Activated T-cell treated with anti-CD3 and anti-CD28 coated beads, Interleukin-2, amount 50 U/mL, for 48 hours (primary cell): ENCODE measurements at places on chromosomes 11 and 22.

- no peak for DNase-seq
Observed at GRCh38 chr22:23909296-23909898, 15.2 kb downstream of the MIF start.

DNA sequence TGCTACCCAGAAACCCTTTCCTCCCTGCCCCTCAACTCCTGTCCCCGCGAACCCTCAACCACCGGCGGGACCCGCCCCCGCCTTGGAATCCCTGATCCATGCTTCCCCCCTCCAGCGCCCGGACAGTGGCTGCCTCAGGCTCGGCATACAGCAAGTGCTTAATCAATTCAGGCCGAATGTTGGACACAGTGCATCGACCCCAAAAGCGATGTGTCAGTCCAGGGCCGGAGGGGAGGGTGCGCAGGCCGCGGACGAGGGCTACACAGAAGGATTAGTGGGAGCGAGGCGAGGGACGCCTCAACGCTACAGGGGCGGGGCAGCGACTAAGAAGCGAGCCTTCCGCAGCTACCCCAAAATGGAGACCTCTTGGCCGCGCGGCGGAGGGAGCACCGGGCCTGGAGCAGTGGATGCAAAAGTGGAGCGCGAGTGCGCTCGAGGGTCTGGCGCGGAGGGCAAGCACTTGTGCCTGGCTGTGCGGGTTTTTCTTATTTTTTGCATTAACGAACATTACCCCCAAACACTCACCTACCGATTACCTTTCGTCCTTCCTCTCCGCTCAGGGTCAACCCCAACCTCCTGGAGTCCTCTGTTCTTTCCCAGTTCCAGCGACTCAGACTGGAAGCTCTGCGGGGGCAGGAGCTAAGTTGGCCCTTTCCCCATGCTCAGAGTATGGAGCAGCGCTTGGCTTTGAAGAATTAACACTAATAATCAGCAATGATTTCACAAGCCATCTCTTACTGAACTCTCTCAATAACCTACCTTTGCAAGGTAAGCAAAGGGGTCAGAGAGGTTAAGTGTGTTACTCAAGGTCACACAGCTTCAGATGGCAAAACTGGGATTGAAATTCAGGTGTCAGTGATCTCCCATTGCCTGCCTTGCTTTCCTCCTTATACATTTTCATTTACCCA, 30.0 kb upstream of the WNT11 start:
- DNase-seq = peak; percentile 78

DNA sequence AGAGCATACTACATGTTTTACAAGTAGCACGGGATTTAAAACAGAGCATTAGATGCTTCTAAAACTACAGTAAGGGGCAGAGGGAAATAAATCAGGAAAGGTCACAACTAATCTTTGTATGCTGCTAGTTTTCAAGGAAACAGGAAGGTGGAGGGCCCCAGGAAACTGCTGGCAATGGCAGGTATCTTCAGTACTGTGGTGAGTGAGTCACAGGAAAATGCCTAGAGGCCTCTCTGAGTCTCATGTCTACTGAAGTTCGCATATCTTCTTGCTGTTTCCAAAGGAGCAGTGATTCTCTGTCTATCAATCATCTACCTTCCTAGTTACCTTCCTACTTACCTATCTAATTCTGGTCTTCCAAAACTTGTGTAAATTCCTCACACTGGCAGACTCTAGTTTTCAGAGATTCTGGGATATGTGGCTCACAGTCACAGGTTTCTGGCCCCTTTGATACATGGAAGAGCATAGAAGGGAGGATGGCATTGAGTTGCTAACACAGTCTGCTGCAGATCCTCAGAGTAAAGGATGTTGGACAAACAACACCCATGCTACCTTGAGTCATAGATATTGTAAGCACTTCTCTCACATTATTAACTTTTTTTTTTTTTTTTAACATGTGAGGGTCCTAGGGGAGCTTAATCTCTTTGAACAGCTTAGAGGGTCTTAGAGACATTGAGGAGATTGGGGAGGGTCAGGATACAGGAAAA, 58.8 kb upstream of the SYN3 start:
- no peak for DNase-seq

GRCh38 chr11:118304227-118304567, 333 bp upstream of the CD3E start:
- DNase-seq = no peak

- no peak for DNase-seq
Observed at GRCh38 chr22:47444746-47445065, 682.3 kb downstream of the TBC1D22A start.

- peak; percentile 64 for DNase-seq
Observed at GRCh38 chr11:117950301-117950700, 21.1 kb upstream of the TMPRSS13 start.

DNA sequence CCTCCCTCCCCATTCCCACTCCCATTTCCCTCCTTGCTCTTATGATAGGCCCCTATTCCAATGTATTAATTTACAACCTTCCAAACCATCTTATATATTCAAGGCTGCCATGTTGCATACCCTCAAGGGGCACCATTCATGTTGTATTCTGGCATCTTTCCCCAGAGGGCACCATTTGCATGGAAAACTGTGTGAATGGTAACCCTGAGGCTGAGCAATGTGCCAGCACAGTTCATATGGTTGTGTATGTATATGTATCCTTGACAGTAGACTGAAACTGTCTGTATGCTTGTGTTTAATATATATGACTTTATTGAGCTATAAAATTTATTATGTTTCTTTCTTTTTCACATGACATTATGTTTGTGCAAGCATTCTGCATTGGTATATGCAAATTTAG, 7.3 kb downstream of the RASSF10 start:
- DNase-seq = no peak

DNA sequence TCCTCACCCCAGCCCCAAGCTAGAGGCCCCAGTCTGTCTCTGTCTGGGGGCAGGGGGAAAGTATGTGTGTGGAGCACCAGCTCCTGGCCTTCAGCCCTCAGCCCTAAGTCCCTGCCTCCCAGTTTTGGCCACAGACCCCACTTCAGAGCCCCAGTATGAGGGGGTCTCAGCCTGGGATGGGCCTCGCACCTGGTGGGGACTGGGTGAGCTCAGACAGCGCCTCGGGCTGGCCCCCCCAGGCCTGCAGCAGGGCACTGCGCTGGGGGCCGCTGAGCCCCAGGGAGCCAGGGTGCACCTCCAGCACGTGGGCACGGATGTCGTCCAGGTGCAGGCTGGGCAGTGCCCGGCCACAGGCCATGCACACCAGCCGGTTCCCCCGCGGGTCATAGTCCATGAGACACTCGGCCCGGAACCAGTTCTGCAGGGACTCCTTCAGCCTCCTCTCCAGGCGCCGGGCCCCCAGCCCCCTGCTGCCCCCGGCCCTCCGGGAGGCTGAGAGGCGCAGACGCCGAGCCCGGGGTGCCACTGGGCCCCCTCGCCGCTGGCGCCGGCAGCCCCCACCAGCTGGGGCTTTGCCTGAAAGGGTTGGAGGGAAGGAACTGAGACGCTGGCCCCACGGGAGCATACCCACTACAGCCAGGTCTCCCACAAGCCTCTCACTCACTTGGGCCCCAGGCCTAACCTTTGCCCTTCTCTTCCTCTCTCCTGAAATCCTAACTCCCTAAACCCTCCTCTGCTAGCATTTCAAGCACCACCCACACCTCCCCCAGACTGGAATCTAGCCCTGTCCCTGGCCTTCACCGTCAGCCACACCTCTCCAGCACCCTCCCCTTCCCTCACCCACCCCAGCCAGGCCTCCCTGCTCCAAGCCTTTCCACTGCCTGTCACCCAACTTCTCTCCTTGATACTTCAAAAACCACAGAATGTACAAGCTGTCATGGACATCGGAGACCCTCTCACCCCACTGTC, 3.6 kb downstream of the ZFTA start:
- no peak for DNase-seq

DNA sequence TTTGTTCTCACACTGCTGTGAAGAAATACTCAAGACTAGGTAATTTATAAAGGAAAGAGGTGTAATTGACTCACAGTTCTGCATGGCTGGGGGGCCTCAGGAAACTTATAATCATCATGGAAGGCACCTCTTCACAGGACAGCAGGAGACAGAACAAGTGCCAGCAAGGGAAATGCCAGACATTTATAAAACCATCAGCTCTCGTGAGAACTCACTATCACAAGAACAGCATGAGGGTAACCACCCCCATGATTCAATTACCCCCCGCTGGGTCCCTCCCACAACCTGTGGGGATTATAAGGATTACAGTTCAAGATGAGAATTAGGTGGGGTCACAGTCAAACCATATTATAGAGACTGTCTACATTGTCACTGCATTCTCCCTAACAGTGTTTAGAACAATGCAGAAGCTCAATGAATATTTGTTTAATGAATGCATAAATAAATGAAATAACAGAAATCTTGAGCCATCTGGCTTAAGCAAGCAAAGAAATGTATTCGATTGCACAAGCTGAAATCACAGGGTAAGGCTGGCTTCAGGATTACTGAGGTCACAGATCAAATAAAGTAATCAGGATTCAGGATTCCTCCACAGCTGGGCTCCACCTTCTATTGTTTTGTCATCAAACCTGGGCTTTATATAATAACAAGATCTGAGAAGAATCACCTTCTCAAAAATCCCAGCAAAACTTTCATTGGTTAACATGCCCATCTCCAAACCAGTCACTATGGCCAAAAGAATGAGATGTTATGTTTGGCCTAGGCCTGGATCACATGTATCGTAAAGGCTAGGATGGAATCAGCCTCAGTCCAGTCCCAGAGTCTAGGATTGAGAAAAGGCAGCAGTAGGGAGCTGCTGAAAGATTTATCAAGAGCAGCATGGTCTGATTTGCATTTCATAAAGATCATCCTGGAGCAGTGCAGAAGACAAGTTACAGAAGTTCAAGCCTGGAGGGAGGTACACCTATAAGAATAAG, 137.8 kb upstream of the UBASH3B start:
- no peak for DNase-seq

- no peak for DNase-seq
Observed at GRCh38 chr11:72425053-72425980, 9.0 kb downstream of the CLPB start.

DNA sequence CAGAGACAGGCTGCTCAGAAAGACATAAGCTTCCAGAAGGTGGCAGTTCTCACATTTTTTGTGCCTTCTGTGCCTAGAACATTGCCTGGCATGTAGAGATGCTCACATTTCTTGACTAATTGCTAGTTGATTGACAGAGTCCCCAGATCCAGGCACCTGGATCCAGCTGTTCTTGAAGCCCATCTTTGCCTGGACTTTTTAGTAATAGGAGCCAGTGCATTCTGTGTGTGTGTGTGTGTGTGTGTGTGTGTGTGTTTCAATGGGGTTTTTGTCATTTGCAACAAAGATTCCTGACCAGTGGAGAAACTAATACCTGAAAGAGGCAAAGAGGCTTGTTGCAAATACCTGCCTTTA, 15.1 kb downstream of the MRGPRF start:
- no peak for DNase-seq

- no peak for DNase-seq
Observed at GRCh38 chr22:25748140-25748539, 6.2 kb downstream of the MYO18B start.

DNA sequence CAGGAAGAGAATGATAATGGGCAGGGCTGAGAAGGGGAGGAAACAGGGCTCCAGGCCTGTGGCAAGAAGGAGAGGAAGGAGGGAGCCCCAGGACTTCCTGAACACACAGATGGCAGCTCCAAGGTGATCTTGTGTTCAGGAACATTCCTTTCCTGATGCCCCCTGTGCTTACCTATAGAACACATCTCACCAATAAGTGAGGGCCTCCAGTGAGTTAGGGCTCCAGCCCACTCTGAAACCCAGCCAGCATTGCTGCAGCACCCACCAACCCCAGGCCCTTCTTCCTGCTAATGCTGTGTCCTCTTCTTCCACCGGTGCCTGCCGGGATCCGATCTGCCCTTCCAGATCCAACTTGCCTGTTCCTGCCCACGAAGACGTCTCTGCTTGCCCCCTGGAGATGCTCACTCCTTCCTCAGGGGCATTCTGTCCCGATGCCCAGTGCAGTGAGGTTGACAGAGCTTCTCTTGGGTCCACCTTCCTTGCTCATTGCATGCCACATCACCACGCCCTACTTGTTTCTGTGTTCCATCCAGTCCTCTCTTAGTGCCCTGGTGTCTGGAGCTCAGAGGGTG, 17.4 kb downstream of the ANKK1 start:
- no peak for DNase-seq

GRCh38 chr11:105968021-105968697, 53.9 kb downstream of the MSANTD4 start:
- no peak for DNase-seq

DNA sequence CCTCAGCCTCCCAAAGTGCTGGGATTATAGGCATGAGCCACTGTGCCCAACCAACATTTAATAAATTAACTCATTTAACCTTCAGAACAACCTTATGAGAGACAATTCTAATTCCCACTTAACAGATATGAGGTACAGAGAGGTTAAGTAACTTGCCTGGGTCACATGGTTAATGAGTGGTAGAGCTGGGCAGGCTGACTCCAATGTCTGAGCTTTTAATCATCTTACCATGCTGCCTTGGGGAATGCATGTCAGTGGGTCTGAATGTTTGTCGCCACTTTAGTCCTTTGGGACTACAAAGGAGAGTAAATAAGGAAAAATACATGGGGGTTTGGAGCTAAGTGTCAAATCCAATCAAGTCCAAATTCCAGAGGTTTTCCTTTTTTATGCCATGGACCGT, 11.2 kb upstream of the PIK3C2A start:
- DNase-seq = no peak

- no peak for DNase-seq
Observed at GRCh38 chr11:15772981-15773380, 583.4 kb downstream of the SOX6 start.

DNA sequence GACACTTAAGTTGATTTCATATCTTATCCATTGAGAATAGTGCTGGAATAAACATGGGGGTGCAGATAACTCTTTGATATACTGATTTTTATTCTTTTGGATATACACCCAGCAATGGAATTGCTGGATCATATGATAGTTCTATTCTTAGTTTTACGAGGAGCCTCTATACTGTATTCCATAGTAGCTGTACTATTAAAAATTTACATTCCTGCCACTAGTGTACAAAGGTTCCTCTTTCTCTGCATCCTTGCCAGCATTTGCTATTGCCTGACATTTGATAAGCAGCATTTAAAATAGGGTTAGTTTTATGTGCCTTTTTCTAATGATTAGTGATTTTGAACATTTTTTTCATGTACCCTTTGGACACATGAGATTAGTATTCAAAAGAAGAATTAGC, 554.2 kb downstream of the JRKL start:
- no peak for DNase-seq

- no peak for DNase-seq
Observed at GRCh38 chr11:94120946-94121345, 7.7 kb upstream of the PANX1 start.

DNA sequence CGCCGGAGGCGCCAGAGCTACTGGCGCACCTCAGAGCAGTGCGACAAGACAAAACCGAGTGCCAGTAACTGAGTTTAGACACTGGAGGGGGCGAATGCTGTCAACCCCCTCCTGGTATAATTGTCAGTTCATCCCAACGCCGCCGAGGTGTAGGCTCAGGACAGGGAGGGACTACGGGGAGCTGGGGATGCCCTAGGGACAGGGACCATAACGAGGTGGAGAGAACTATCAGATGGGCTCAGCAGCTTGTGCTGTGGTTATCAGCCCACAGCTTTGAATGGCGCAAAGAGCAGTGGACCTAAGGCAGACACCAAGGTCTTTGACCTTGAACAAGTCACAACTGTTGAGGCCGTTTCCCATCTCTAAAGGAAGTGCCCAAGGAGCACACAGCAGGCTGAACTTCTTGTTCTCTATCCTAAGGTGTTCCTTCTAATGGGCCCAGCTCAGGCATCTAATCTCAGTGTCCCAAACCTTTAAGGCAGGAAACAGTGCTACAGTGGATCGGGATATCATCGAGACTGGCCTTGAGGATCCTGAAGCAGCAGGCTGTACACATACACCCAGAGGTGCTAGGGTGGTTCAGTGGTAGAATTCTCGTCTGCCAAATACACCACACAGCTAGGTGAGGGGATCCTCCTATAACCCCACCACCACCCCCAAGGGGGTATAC, 958 bp upstream of the TUT1 start:
- DNase-seq = peak; percentile 41
